T47D (cell line): ENCODE measurements at places on chromosomes 7 and 10.

DNA sequence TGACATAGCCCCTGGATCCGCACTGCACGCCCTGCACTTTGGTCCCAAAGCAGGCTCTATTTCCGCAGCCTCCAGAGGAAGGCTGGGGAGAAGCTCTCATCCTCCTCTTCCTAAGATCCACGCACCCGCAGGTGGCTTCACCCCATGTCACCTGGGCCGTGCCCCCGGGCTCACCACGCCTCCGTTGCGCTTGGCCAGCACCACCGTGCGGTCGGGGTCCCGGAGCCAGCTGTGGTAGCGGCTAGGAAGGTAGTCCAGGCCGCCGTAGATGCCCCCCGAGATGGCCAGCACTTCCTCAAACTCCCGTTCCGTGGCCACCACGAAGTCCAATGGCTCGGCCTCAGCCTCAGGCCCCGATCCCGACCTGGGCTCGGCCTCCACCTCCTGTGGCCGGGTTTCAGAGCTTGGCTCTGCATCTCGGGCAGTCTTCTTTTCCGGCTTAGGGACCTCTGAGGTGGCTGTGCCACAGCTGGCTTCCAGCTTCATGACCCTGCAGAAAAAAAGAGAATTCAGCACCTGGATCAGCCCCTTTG lies 5.7 kb downstream of the NAT16 start:
- no peak for DNase-seq

- no peak for DNase-seq
Measured at GRCh38 chr10:133489816-133490588, 36.3 kb downstream of the SCART1 start.

DNA sequence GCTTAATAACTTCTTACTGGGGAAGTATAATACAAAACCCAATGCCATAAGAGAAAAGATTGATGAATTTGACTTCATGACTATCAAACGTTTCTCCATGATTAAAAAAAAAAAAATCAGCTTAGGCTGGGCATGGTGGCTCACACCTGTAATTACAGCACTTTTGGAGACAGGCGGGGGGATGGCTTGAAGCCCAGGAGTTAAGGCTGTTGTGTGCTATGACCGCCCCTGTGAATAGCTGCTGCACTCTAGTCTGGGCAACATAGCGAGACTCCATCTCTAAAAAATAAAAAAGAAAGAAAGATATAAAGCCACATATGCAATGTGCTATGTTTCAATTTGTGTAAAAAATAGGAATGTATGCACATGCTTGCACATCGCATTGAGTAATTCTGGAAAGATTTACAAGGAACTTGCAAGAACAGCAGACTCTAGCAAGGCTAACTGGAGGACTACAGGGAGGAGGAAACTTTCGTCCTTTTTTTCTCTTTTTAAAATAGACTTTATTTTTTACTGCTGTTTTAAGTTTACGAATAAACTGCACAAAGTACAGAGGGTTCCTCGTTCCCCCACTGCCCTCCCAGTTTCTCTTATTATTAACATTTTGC lies 10.3 kb upstream of the RARRES2 start:
- DNase-seq = no peak

GRCh38 chr10:3954615-3955014 lies 169.6 kb upstream of the KLF6 start:
- DNase-seq = no peak

DNA sequence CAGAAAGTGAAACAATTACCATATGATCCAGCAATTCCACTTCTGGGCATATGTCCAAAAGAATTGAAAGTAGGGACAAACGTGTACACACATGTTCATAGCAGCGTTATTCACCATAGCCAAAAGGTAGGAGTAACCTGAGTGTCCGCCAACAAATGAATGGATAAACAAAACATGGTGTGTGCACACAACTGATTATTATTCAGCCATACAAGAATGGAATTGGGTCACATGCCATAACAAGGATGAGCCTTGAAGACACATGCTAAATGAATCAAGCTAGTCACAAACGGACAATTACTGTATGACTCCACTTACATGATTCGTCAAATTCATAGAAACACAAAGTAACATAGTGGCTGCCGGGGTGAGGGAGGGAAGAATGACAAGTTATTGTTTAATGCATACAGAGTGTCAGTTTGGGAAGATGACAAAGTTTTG lies 4.1 kb upstream of the OIT3 start:
- peak; percentile 34 for DNase-seq

DNA sequence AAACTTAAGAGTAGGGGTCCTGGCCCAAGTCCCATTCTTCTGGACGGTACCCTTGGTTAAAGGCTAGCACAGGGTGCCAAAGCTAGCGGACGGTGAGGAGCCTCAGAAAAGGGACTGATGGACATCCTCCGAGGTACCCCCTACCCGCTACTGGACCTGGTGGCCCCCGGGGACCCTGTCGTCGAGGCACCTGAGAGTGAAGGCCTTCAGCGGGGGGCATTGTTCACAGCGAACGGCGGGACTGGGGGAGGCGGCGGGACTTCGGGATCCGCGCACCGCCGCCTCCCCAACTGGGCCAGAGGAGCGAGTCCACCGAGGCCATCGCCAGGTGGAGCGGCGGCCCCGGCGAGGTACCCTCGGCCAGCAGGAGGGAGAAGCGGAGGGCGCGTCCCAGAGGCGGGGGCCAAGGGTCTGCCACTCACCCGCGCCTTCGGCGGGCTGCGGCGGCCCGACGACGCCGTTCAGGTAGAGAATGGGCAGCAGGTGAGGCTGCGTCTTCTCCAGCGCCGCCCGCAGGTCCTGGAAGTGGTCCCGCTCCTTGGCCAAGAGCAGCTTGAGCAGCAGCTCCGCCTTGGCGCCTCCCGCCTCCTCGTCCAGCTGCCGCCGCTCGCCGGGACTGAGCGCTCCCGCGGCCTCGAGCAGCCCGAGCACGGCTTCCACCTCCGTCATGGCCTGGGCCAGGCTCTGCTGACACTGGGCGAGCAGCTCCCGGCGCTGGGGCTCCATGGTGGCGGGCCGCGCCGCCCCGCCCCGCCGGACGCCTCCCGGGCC lies 575 bp downstream of the DLG5 start:
- peak; percentile 71 for DNase-seq

DNA sequence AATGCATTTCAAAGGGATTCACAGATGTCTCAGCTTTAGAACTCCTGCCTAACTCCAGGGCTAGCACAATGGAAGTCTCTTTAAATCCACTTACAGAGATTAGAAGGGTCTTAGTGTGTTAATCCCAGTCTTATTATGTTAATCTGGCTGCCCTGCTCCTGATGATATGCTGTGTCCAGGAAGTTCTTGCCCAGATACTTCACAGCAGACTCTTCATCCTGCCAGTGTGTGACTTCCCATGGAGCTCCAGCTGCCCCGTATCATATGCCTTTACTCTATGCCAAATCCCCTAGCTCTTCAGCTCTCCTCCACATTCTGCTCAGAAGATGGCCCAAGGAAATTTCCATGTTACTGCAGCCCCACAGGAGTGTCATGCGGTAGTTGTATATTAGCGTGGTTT lies 533.8 kb downstream of the GALNT17 start:
- no peak for DNase-seq

DNA sequence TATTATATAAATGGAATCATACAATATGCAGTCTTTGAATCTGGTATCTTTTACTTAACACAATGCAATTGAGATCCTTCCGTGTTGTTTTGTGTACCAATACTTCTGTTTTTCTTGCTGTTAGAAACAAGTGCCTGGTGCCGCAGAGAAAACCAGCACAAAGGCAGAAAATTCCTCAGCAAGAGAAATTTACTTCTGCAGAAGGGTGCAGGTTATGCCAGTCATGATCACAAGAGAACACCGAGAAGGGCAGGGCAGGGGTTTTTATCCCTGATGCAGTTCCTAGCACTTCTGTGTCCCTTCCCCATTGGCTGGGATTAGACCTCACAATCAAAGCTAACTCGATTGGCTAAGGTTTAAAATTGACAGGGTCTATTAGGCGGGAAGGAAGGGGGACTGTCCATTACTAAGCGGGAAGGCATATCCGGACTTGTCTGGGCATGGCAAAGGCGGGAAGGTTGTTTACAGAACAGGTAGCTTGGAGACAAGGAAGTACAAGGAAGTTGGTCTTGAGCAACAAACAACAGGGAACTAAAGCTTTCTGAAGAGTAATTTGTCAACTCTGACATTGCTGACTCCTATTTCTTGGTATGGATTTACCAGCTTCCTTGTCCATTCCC lies 2.4 kb upstream of the ZNF33B start:
- DNase-seq = peak; percentile 94

GRCh38 chr10:104328646-104328895 lies 9.7 kb downstream of the ITPRIP start:
- DNase-seq = no peak

- no peak for DNase-seq
Measured at GRCh38 chr7:15457990-15458955, 103.5 kb downstream of the AGMO start.

DNA sequence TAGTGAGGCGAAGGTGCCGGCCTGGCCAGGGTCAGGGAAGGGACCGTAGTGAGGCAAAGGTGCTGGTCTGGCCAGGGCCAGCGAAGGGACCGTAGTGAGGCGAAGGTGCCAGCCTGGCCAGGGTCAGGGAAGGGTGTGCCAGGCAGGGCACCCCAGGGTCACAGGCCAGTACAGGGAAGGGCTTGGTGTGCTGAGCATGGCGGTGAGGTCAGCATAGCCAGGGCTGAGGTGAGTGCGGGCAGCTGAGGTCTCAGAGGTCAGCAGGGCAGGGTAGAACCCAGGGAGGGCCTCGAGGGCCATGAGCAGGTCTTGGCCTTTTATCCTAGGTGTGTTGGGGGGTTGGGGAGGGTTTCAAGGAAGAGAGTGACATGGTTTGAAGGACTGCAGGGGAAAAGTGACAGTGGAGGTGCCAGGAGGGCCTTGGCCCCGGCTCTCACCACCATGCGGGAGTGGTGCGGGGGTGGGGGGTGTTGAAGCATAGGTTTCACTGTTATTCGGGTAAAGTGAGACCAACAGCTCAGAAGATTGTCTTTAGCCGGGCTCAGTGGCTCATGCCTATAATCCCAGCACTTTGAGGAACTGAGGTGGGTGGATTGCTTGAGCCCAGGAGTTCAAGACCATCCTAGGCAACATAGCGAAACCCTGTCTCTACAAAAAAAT lies 93.3 kb downstream of the CHST15 start:
- no peak for DNase-seq
